ENCODE measurements at places on chromosomes 6 and 20.

- DNase-seq, result peak; percentile 88
These were observed 18.4 kb upstream of the NUP153 start for GRCh38 chr6:17725083-17725482.

DNA sequence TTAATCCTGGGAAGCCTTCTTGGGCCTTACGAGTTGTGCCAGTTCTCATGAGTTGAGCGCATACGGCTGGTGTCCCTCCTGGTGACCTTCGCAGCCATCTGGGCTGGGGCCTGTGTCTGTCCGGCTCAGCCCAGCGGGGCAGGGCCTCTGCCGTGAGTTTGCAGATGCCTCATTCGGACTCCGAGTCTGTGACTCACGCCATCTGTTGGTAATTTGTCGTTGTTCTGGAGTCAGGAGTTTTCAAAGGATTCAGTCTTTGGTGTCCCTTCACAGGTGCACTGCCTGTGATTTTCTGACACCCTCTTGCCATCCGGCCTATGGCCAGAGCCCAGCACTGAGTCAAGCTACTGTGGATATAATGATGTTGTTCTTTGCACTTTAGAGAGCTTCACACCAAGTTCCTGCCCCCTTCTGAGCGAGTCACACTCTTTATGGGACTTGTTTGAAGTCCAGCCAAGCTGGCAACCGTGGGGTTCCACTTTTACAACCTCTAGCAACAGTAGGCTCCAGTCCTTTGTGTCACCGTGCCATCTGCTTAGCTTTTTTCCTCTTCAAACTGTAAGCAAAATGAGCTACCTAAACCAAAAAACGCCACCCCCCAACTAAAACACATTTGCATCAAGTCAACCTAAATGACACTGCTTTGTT lies 175.6 kb downstream of the AIG1 start:
- no peak for DNase-seq

DNA sequence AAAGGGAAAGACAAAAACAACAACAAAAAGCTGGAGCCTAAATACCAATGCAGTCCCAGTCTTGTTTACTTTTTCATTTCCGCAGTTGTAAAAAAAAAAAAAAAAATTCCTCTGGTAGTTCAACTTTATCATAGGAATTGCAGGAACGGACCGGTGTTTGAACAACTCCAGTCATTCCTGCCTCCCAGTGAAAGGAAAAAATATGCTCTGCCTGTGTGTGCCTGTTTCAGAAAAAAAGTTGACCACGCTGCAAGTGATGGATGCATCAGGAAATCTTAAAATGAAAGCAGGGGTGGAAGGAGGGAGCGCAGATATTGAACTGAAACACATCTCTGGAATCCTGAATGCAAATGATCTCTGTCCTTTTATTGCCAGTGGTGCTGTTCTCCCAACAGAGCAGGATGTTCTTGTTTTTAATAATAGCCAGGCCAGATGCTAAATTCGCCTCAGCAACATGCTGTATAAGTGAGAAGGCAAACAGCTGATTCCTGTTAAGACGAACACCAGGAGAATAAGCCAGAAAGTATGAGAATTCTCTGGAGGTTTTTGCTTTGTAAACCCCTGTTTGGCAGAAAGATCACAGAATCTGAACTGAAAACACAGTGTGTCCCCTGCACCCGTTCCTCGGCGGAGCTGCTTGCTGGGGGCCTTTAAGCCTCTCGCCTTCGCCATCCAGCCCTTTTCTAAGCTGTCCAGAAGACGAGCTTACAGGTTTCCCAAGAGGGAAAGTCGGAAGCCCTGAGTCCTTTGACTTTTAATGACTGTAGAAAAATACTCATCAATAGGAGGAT lies 178.4 kb upstream of the SUPT3H start:
- peak; percentile 38 for DNase-seq

DNA sequence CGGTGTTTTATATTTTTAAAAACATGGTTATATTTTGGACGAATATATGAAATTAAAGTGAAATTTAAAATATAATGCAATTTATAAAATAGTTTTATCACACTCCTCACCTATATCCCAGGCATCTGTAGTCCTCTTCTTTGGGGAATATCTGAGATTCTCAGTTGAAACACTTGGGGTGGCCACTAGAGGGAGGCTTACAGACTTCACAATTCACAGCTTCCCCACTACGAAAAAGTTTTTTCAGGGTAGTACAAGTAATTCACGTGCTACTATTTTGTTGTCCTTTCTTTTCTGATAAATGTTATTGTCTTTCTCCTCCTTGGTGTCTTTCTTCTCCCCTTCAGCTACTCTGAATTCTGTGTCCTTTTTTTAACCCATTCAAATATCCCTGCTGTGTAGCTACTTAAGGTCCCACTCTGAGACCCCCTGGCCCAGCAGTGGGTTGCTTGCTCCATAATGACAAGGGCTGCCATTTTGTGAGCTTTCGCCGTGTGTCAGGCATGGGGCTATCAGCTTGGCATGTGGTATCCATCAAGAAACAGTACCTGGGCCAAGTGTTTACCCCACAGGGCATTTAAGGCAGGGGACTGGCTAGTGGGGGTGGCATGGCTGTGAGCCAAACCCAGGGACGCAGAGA lies 43.6 kb upstream of the PHACTR3 start:
- DNase-seq, result peak; percentile 8

DNA sequence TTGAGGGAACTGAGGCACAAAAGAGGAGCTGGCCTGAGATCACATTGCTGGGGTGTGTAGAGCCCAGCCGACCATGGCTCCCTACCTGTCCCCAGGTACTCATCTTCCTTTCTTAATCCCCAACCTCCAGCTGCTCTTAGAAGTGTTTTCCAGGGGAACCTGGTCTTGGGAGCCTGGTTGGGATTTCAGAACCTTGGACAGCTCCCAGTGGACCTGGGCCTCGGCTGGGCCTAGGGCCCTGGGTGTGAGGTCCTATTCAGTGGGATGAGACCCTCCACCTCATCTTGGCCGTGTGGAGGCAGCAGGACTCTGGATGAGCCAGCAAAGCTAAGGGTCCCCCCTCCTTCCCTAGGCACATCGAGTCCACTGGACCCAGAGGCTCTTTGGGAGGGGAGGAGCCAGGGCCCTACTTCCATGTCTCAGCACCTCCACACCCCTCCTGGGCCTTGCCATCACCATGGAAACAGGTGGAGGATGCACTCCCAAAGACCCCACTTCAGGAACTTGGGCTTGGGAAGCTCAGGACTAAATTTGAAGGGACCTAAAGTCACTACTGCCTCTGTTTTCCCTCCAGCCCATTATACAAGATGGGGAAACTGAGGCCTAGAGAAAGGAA lies 38.5 kb downstream of the DLGAP4 start:
- peak; percentile 69 for DNase-seq

DNA sequence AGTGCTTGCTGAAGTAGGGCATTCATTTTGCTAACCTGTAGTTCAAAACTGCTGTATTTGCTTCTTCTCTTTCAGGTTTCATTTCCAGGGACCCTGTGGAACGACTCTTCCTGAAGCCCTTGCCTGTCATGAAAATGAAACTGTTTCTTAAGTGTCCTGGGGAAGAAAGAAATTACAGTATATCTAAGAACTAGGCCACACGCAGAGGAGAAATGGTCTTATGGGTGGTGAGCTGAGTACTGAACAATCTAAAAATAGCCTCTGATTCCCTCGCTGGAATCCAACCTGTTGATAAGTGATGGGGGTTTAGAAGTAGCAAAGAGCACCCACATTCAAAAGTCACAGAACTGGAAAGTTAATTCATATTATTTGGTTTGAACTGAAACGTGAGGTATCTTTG lies 3.4 kb upstream of the NOL7 start:
- no peak for DNase-seq

DNA sequence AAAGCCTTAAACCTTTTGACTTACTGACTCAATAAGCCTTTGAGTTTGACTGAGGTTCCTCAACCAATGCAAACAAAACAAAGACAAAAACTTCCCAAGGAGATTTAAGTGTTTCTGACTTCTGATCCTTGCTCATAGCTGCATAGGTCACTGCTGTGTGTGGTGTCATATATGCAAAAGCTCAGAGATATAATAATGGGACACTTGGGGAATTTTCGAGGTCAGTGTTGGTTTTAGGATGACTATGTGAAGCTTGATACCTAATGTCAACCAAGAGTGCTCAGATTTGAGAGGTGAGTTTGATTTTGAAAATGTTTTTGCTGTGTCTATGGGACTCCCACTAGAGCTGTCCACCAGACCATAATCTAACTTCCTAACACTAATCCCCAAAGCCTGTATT lies 26.2 kb downstream of the ZKSCAN8 start:
- no peak for DNase-seq

GRCh38 chr20:24381886-24382285 lies 87.5 kb upstream of the SYNDIG1 start:
- no peak for DNase-seq

GRCh38 chr6:26383624-26384417 lies 913 bp downstream of the BTN2A2 start:
- peak; percentile 57 for DNase-seq

GRCh38 chr6:71127374-71127773 lies 161.2 kb upstream of the OGFRL1 start:
- peak; percentile 48 for DNase-seq

- DNase-seq, result no peak
These were observed 49.1 kb downstream of the TTI1 start for GRCh38 chr20:37984018-37984785.

DNA sequence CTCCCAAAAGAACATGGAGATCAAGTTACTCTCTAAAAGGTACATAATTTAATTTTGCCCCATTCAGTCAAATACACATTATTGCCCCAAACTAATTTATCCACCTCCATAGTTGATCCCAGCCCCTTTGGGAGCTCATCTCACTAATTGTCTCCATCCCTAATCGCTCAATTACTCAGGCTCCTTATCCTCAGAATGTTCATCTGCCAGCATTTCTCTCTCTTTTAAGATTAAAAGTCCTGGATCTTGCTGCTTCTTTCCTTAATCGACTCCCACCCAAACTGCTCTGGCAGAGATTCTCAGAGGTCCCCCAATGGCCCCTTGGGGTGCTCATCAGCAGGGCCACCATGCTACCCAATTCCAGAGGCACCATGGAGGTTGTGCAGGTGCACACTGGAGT lies 18.4 kb upstream of the NNAT start:
- no peak for DNase-seq

GRCh38 chr6:69305456-69305855 lies 491.4 kb downstream of the LMBRD1 start:
- no peak for DNase-seq

DNA sequence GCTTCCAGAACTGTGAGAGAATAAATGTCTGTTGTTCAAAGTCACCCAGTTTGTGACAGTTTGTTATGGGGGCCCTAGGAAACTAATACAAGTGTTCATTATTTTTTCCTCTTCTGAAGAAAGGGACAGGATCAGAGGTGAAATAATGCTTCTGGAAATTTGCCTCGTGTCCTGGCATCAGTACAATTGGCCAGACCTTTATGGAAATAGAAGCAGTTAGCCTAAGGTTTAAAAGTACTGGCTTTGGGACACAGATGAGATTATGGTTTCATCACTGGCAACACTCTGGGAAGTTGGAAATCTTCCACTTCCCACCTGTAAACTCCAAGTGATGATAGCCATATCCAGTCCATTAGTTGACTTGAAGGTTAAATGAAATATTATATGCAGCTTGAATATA lies 88.7 kb downstream of the PLCB1 start:
- DNase-seq, result no peak

DNA sequence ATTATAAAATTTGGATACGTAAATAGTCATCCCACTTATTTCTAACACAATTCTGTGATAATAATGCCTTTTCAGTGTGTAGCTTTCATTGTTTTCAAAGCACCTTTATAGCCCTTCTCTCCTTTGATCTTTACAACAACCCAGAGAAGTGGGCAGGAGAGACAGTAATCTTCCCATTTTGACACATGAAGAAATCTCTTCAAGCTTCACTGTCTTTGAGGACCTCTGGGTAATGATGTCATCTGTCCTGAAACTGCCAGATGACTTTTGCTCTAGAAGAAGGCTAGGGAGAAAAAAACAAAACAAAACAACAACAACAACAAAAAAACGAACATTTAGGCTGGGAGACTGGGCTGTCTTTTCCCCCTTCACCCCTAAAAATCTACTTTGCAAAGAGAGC lies 203.0 kb downstream of the KCNQ5 start:
- DNase-seq, result no peak

GRCh38 chr6:162675503-162675902 lies 52.1 kb downstream of the PRKN start:
- no peak for DNase-seq

DNA sequence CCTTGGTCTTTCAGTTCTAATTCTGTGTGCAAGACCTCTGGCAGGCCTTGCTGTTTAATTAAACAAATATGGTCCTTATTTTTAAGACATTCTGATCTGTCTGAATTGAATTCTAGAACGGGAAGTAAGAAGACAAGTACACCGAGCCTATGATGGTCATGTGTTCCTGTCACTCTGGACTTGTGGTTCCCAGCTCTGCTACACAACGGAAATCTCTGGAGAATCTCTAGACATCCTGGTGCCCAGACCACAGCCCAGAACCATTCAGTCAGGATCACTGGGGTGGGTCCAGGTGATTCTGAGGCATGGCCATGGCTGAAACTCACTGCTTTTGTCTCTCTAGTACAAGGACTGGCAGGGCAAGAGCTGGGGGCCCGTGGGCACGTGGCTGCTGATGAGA lies 15.9 kb upstream of the KCNK16 start:
- no peak for DNase-seq

- no peak for DNase-seq
These were observed 25.6 kb downstream of the UTRN start for GRCh38 chr6:144310765-144311164.

- DNase-seq, result no peak
These were observed 204.6 kb downstream of the CD83 start for GRCh38 chr6:14321992-14322772.

Measured in fibroblast of pulmonary artery (primary cell).